Renal cortical epithelial cell (primary cell): ENCODE measurements at places on chromosomes 2 and 18. TPM values are rescaled to one million over a fixed set of nuclear protein-coding genes. Genes with fewer than 3 reads are reported as not detected.

DNA sequence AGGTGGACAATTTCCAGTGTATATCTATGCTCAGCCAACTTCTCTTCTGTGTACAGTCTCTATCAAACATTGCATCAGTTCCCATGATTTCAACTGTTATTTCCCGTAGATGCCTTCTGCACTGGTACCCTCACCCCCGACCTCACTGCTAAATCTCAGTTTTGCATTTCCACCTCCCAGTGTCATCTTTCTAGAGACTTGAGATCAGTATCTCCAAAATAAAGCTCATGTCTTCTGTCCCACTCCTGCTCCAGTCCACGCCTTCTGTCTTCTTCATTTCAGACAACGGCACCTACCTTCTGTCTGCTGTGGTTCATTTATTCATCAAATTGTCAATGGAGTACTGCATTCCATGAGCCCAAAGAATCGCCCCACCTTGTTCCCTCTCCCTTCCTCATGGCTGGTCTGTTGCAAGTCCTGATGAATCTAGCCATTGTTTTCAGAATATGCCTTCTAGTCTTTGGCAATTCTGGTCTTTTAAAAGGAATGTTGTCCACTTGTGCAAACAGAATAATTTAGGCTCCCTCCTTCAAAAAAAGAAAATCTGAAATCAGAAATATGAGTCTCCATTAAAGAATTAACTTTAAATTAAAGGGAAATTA is 23.3 kb upstream of the NPAS2 start:
- no peak for DNase-seq

- no peak for DNase-seq
Observed at GRCh38 chr2:78780256-78780655, 245.2 kb upstream of the REG3G start.

DNA sequence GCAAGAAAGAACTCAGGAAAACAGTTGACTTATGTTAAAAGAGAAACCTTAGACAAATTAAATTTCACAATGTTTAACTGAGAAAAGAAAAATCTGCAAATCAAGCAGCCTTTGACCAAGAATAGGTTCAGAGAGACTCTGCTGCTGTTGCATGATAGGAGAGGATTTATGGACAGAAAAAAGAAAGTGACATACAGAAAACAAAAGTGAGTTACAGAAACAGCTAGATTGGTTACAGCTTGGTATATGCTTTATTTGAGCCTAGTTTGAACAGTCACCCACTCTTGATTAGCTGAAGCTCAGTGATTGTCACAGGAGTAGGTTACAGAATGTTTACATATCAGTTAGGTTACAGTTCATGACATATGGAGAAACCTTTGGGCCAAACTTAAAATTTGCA is 258.2 kb upstream of the SPOPL start:
- no peak for DNase-seq

DNA sequence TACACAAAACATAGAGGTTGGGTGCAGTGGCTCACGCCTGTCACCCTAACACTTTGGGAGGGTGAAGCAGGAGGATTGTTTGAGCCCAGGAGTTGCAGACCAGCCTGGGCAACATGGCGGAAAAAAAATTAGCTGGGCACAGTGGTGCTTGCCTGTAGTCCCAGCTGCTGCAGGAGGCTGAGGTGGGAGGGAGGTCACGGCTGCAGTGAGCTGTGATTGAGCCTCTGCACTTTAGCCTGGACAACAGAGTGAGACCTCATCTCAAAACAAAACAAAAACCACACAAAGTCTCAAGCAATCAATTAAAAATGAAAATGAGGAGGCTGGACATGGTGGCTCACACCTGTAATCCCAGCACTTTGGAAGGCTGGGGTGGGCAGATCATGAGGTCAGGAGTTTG is 4.9 kb downstream of the NOP58 start:
- no peak for DNase-seq

The LOXL3 gene
- 1.0 and 1.1 TPM in 2 replicates for total RNA-seq

The SLC9A4 gene
- total RNA-seq, result 0.40 and 7.6 TPM in 2 replicates
